WTC11 (cell line): ENCODE measurements at places on chromosomes 12 and 14. TPM values are rescaled to one million over a fixed set of nuclear protein-coding genes. Genes with fewer than 3 reads are reported as not detected.
A peak's percentile ranks its signal among the peaks of the same experiment; 100 is the strongest.

MYH7 gene
- 0.02 TPM in 1 of 3 replicates, not detected in the others for total RNA-seq

OR4K17 gene
- not detected in 3 replicates for total RNA-seq

MGAT4C gene
- total RNA-seq, result 2.2 to 4.8 TPM (median 2.4 TPM) in 3 replicates

KRT81 gene
- total RNA-seq, result 0.21 to 0.70 TPM (median 0.34 TPM) in 3 replicates

ACOT4 gene
- 1.3 to 1.6 TPM (median 1.5 TPM) in 3 replicates for total RNA-seq

GRCh38 chr12:49541140-49541861 lies 2.5 kb downstream of the KCNH3 start:
- H3K4me3 ChIP-seq, result no peak overlapping the region
- DNase-seq, result no peak
- H3K4me1 ChIP-seq, result peaks cover 40% of the 10 kb centered on the region

GRCh38 chr12:28223858-28224257 lies 33.6 kb downstream of the CCDC91 start:
- no peaks in the 10 kb centered on the region for H3K27me3 ChIP-seq
- H3K4me1 ChIP-seq, result peaks cover 28% of the 10 kb centered on the region
- peak overlapping the region; percentile 33; the same call in 1 of the 2 replicates for H3K27ac ChIP-seq
- peaks cover 8% of the 10 kb centered on the region for H3K36me3 ChIP-seq
- H3K4me3 ChIP-seq, result no peak overlapping the region
- DNase-seq, result no peak

- no peaks in the 10 kb centered on the region; the same call in 1 of the 2 replicates for H3K27me3 ChIP-seq
- H3K4me1 ChIP-seq, result no peaks in the 10 kb centered on the region
- DNase-seq, result no peak
- H3K4me3 ChIP-seq, result no peak overlapping the region
These were observed 54.4 kb upstream of the KRR1 start for GRCh38 chr12:75565795-75566194.

DNA sequence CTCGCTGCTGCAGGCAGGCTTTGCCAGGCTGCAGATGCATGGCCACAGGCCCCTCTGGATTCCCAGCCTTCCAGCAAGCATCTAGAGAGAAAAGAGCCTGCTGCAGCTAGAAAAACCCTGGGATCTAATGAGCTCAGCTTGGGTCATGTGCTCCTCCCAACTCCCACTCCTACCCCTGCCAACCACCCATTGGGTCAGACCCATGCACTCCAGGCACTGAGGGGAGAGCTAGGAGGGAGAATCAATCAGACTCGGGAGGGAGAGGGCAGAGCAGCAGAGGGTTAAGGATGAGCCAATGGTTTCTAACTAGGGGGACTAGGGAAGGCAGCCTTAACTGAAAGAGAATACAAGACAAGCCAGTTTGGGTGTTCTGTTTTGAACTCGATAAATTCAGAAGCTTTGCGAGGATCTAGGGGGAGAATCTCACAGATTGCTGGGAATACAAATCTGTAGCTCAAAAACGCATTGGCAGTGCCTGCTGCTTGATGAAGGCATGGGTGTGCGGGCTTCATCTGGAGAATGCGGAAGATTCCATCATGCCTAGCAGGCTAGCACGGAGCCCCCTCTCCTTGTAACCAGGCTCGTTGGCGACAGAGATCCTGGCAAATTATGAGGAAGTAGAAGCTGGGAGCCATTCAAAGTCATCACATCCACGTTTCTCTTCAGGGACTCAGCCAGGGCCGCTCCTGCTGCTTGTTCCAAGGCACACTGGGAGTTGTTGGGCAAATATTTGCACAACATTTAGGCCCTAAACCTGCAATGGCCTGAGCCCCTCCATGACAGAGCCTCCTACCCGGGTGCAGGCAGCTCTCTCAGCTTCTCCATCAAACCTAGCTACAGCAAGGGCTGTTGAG lies 56.4 kb downstream of the VCPKMT start:
- H3K36me3 ChIP-seq, result no peaks in the 10 kb centered on the region
- H3K4me3 ChIP-seq, result no peak overlapping the region
- peaks cover 32% of the 10 kb centered on the region for H3K4me1 ChIP-seq
- no peak for DNase-seq
- H3K27ac ChIP-seq, result no peak overlapping the region
- no peaks in the 10 kb centered on the region for H3K27me3 ChIP-seq

DNA sequence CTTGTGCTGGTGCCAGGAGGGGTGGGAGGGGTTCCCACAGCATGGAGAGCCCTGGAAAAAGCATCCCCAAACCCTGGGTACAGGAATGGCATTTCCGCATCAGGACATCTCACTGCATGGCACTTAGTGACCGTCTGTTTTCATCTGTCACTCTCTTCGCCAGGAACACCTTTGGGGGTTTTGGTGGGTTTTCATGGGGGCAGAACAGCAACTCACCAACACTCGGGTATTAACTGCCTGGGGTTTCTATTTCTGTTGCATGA lies 3.5 kb downstream of the VSX2 start:
- no peak overlapping the region for H3K27ac ChIP-seq
- no peak for DNase-seq
- no peaks in the 10 kb centered on the region for H3K36me3 ChIP-seq
- H3K4me3 ChIP-seq, result peak overlapping the region; percentile 66
- peaks cover 85% of the 10 kb centered on the region for H3K27me3 ChIP-seq

- no peak for DNase-seq
- no peak overlapping the region for H3K27ac ChIP-seq
- no peaks in the 10 kb centered on the region for H3K27me3 ChIP-seq
- H3K4me1 ChIP-seq, result no peaks in the 10 kb centered on the region
- H3K36me3 ChIP-seq, result peaks cover 64% of the 10 kb centered on the region
These were observed 8.0 kb downstream of the SNW1 start for GRCh38 chr14:77752799-77753516.

DNA sequence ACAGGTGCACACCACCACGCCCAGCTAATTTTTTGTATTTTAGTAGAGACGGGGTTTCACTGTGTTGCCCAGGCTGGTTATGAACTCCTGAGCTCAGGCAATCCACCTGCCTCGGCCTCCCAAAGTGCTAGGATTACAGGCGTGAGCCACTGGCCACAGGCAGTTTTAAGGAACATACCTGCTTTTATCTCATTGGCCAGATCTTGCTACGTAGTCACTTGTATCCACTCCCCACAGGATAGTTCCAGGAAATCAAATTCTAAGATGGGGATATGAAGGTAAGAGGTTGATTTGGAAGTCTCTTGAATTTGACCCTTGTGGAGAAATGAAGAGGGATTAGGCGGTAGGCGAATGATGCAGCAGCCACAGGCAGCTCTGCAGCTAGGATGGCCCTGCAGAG lies 8.8 kb upstream of the PLEKHG6 start:
- no peak overlapping the region for H3K4me3 ChIP-seq
- H3K27ac ChIP-seq, result no peak overlapping the region
- H3K4me1 ChIP-seq, result peaks cover 3% of the 10 kb centered on the region; the same call in 1 of the 2 replicates
- H3K27me3 ChIP-seq, result peaks cover 2% of the 10 kb centered on the region

DNA sequence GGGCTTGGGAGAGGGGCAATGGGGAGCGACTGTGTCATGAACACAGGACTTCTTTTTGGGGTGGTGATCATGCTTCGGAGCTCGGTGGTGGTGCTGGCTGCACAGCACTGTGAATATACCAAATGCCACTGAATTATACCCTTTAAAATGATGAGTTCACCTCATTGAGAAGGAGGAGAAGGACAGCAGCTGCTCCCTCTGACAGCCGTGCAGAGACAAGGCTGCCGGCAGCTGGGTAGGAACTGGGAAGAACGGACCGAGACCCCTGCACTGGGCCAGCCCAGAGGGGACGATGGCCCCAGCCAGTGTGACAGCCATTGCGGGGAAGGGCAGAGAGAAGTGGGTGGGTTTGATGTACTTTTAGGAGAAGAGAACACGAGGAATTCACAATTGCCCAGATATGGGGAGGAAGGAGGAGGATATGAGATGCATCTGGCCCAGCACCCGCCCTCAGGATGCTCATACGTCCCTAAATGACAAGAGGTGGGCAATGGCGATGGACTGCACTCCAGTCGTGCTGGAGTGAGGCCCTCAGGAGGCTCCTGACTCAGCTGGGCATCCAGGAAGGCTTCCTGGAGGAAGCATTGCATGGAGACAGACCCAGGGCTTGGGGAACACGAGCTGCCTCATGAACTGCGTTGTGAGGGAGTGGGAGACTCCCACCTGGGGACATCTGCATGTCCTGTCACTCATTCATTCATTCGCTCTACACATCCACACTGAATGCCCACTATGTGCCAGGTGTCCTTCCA lies 64.3 kb upstream of the C14orf180 start:
- H3K36me3 ChIP-seq, result peaks cover 5% of the 10 kb centered on the region
- no peaks in the 10 kb centered on the region for H3K4me1 ChIP-seq
- no peak overlapping the region for H3K27ac ChIP-seq
- DNase-seq, result no peak
- H3K27me3 ChIP-seq, result no peaks in the 10 kb centered on the region; the same call in 1 of the 2 replicates

GRCh38 chr14:95440951-95441350 lies 75.5 kb downstream of the SYNE3 start:
- H3K4me3 ChIP-seq, result no peak overlapping the region
- no peak overlapping the region for H3K27ac ChIP-seq
- H3K4me1 ChIP-seq, result no peaks in the 10 kb centered on the region
- no peak for DNase-seq
- no peaks in the 10 kb centered on the region for H3K27me3 ChIP-seq

DNA sequence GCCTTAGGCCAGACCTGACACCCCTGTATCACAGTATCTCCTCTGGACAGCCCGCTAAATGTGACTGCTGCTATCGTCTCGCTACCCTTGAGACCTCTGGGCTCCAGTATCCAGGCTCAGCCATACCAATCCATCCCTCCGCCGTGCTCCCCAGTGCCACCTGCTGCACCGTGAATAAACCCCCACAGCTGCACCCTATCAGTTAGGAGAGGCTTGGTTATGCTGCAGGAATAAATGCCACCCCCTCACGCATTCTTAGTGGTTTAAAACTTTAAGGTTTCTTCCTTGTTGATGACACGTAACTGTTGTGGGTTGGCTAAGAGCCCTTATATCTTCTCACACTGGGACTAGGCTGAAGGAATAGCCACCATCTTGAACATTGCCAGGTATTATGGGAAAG lies 12.1 kb downstream of the CCDC63 start:
- H3K27ac ChIP-seq, result no peak overlapping the region
- no peak overlapping the region for H3K4me3 ChIP-seq
- H3K4me1 ChIP-seq, result peaks cover 40% of the 10 kb centered on the region
- DNase-seq, result peak; percentile 21

GRCh38 chr12:13208533-13209435 lies 12.3 kb downstream of the EMP1 start:
- H3K27me3 ChIP-seq, result peaks cover 2% of the 10 kb centered on the region; the same call in 1 of the 2 replicates
- no peak overlapping the region for H3K4me3 ChIP-seq
- no peaks in the 10 kb centered on the region for H3K36me3 ChIP-seq
- no peak overlapping the region for H3K27ac ChIP-seq
- peaks cover 57% of the 10 kb centered on the region for H3K4me1 ChIP-seq
- no peak for DNase-seq

- H3K27me3 ChIP-seq, result no peaks in the 10 kb centered on the region; the same call in 1 of the 2 replicates
- DNase-seq, result no peak
- H3K4me3 ChIP-seq, result no peak overlapping the region
- H3K36me3 ChIP-seq, result no peaks in the 10 kb centered on the region
These were observed 70.9 kb downstream of the TBK1 start for GRCh38 chr12:64522807-64523206.

DNA sequence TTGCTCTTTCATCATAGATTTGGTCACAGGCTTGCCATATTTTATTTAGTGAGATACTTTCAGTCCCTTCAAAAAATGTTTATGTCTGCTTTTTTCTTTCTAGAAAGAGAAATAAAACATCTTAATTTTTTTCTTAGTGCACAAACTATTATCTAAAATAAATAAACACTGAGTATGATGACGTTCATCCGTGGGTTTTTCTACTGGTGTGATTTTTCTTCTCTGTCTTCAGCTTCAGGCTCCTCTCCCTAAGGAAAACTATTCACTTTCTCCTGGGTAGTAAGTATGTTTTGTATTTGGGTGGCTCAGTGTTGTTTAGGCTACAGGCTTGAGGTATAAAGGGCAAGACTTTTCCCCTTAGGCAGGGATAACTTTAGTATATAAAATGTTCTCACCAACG lies 154.7 kb downstream of the DACT1 start:
- no peak overlapping the region for H3K27ac ChIP-seq
- no peaks in the 10 kb centered on the region for H3K36me3 ChIP-seq
- H3K27me3 ChIP-seq, result peaks cover 16% of the 10 kb centered on the region
- no peak overlapping the region for H3K4me3 ChIP-seq

DNA sequence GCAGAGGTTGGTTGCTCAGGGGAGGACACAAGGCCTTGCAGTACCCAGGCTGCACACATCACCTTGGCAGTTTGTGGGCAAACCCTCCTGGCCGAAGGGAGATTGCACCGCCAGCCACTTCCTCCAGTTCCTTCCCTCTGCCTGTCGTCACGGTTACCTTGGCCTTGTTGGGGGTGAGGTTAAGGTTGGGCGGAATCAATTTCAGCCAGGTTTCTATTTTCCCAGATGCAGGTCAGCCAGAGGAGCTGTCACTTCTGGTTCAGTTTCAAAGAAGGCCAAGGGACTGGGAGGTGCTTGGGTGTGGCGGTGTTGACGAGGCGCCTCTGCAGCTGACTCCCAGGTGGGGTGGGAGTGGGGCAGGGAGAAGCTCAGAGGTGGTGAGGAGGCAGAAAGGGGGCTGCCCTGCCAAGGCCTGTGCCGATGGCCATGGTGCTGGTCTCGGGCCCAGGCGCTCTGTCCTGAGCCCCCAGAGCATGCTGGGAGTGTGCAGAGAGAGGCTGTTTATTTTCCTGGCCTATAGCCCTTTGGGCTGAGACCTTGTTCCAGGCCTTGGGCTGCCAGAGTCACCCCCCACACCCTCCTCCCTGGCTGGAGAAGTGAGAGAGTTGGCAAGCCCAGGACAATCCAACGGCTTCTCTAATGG lies 31.4 kb downstream of the JDP2 start:
- H3K27ac ChIP-seq, result peak overlapping the region; percentile 67; the same call in 1 of the 2 replicates
- H3K4me3 ChIP-seq, result no peak overlapping the region
- DNase-seq, result no peak
- H3K36me3 ChIP-seq, result peaks cover 10% of the 10 kb centered on the region
- H3K4me1 ChIP-seq, result peaks cover 55% of the 10 kb centered on the region

- peak; percentile 62 for DNase-seq
- H3K36me3 ChIP-seq, result peaks cover 5% of the 10 kb centered on the region
- H3K27me3 ChIP-seq, result no peaks in the 10 kb centered on the region
- H3K4me3 ChIP-seq, result no peak overlapping the region
These were observed 80.6 kb downstream of the APAF1 start for GRCh38 chr12:98725476-98726247.
